Fibroblast of skin of back (primary cell): ENCODE measurements at places on chromosomes 1 and 21.
A peak's percentile ranks its signal among the peaks of the same experiment; 100 is the strongest.

DNA sequence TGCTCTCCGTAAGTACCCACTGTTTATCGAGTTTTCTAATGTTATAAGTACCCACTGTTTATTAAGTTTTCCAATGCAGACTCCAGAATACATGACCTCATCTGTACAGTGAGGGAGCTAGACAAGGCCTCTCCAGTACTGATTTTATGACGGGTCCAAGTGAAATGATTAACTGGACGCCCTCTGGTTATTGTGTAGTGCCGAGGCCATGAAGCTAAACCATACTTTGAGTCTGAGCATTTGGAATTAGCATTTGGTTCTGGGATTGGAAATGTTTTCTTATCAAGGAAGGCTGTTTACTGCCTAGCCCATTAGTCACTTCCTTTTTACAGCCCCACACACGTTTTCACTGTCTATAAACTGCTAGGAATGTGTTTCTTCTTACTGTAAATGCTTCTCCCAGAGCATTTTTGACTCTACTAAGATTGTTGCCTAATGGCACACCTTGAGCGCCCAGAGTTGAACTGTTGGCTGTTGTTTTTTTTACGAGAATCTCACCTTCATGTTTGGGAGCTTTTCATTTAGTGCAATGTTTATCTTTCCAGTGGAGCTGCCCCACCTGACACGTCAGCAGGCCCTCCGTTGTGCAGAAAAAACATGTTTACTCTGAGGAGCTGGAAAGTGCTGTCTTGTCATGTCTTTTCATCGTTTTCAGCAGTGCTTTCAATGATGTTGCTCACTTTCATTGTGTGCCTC is 26.9 kb downstream of the SPATA46 start:
- peak; percentile 67 for DNase-seq

GRCh38 chr1:213666922-213667321 is 320.9 kb upstream of the PROX1 start:
- no peak for DNase-seq

- peak; percentile 73 for DNase-seq
Observed at GRCh38 chr1:244137725-244138124, 86.6 kb downstream of the ZBTB18 start.

DNA sequence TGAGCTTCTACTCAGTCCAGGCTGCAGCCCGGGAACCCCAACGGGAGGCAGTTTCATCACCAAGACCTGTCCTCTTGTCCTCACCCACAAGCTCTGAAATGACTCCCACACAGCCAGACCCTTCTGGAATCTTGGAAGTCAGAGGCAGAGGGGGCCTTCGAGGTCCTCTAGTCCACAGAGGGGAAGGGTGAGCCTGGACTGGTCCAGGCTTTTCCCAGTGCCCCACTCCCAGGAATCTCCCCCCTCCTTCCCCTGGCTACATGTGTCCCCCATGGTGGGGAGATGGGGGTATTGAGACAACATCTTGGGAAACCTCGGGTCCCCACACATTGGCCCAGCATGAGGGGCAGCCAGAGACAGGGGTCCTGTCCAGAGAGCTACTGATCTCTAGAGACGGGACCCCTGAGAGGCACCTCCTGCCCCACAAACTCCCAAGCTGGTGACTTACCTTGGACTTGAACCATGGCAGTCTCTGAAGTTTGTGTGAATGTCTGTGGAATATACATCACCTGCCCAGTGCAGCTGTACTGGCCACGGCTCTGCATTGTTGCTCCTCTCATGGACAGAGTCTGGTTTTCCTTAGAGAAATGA is 19.4 kb upstream of the SLAMF9 start:
- no peak for DNase-seq

GRCh38 chr1:40519517-40519916 is 10.9 kb downstream of the EXO5 start:
- DNase-seq: no peak

GRCh38 chr1:37124501-37124900 is 90.2 kb upstream of the GRIK3 start:
- no peak for DNase-seq

DNA sequence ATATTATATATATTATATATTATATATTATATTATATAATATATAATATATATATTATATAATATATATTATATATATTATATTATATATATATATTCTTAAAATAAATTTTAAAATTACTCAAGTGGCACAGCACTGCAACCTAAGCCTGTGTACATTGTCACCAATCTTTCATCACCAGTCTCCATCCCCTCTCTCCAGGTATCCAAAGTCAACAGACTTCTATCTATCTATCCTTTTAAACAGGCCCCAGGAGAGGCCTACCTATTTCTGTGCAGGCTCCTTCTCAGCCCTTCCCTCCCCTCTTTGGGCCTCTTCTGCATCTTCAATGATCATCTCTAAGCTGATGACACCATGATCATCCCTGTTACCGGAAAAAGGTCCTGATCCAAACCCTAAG is 111.7 kb downstream of the RHOU start:
- no peak for DNase-seq

DNA sequence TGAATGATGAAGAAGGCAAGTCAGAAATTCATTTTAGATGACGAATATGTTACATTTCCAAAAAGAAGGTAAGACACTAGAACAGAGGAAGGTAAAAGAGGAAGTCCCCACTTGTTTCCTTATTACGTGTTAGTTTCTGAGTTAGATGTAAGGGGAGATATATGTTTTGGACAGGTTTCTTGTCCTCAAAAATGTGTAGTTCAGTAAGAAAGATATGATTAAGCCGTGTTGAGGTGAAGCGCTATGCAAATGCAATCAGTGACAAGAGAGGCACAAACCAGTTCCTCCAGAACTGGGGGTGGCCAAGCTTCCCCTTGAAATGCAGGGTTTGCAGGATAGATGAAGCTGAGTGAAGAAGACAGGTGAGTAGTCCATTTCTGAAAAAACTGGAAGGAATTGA is 293.3 kb upstream of the RUNX1 start:
- DNase-seq: no peak
